Ovary (tissue), 10 donors: ENCODE measurements at places on chromosomes 7 and 10. TPM values are rescaled to one million over a fixed set of nuclear protein-coding genes. Genes with fewer than 3 reads are reported as not detected.

- H3K4me3 ChIP-seq: no peak overlapping the region
- H3K27me3 ChIP-seq: no peaks in the 10 kb centered on the region
- DNase-seq: no peak
- H3K27ac ChIP-seq: no peak overlapping the region
- peaks cover 1% of the 10 kb centered on the region for H3K4me1 ChIP-seq
Measured at GRCh38 chr7:27709137-27710075, 30.6 kb upstream of the TAX1BP1 start.

- H3K4me1 ChIP-seq: peaks cover 7% of the 10 kb centered on the region
- H3K4me3 ChIP-seq: no peak overlapping the region
- no peak overlapping the region for H3K27ac ChIP-seq
- no peak for DNase-seq
Measured at GRCh38 chr7:64945503-64946175, 42.6 kb downstream of the ZNF273 start.

- no peaks in the 10 kb centered on the region for H3K4me1 ChIP-seq
- no peak overlapping the region for H3K27ac ChIP-seq
- H3K4me3 ChIP-seq: no peak overlapping the region
- no peaks in the 10 kb centered on the region for H3K27me3 ChIP-seq
Measured at GRCh38 chr10:23912884-23913404, 296.0 kb upstream of the KIAA1217 start.

- H3K27me3 ChIP-seq: no peaks in the 10 kb centered on the region
- H3K27ac ChIP-seq: no peak overlapping the region
- no peaks in the 10 kb centered on the region for H3K4me1 ChIP-seq
Measured at GRCh38 chr7:20557116-20557515, 58.4 kb upstream of the ABCB5 start.

DNA sequence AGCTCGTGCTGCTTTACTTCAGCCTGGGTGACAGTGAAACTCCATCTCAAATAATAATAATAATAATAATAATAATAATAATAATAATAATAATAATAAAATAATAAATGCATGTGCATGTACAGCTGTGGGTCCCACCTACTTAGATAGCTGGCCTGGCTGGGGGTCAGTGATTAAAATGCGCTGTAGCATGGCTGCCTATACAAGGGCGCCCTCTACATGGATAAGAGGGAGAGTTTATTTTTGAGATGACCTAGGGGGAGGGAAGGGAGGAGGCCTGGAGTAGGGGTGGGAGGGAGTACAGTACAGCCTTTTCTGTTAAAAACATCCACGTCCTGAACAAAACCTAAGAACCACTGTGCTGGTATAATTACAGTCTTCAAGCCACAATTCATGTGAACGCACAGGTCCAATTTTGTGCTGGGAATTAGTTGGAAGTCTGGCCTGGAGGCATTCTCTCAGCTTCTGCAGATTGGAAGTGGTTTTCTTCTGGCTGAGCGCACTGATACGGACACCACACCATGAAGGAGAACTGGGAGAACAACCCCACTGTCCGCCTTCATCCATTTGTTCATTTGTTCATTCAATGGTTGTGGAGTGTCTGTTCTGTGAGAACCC, 146.5 kb downstream of the TMEM178B start:
- H3K4me3 ChIP-seq: no peak overlapping the region
- no peak overlapping the region for H3K27ac ChIP-seq
- no peaks in the 10 kb centered on the region for H3K36me3 ChIP-seq
- no peaks in the 10 kb centered on the region for H3K27me3 ChIP-seq
- no peaks in the 10 kb centered on the region for H3K4me1 ChIP-seq
- DNase-seq: no peak

- no peaks in the 10 kb centered on the region for H3K36me3 ChIP-seq
- H3K27ac ChIP-seq: no peak overlapping the region
- no peak for DNase-seq
- H3K4me1 ChIP-seq: no peaks in the 10 kb centered on the region
Measured at GRCh38 chr7:153245809-153246208, 486.3 kb downstream of the ACTR3B start.

GRCh38 chr7:7967886-7968543, 581 bp upstream of the GLCCI1 start:
- H3K4me1 ChIP-seq: no peaks in the 10 kb centered on the region
- H3K36me3 ChIP-seq: no peaks in the 10 kb centered on the region
- H3K27ac ChIP-seq: peak overlapping the region; percentile 27
- no peak for DNase-seq
- no peaks in the 10 kb centered on the region for H3K27me3 ChIP-seq
- peak overlapping the region; percentile 68 for H3K4me3 ChIP-seq

GRCh38 chr7:114901771-114902170, 20.1 kb upstream of the MDFIC start:
- no peaks in the 10 kb centered on the region for H3K4me1 ChIP-seq
- H3K4me3 ChIP-seq: no peak overlapping the region
- no peak overlapping the region for H3K27ac ChIP-seq
- no peaks in the 10 kb centered on the region for H3K27me3 ChIP-seq
- H3K36me3 ChIP-seq: no peaks in the 10 kb centered on the region
- no peak for DNase-seq

GRCh38 chr7:29988424-29989256, 961 bp downstream of the SCRN1 start:
- H3K4me1 ChIP-seq: peaks cover 9% of the 10 kb centered on the region
- peak; percentile 51 for DNase-seq
- H3K36me3 ChIP-seq: no peaks in the 10 kb centered on the region
- H3K27ac ChIP-seq: peak overlapping the region; percentile 86
- no peaks in the 10 kb centered on the region for H3K27me3 ChIP-seq

DNA sequence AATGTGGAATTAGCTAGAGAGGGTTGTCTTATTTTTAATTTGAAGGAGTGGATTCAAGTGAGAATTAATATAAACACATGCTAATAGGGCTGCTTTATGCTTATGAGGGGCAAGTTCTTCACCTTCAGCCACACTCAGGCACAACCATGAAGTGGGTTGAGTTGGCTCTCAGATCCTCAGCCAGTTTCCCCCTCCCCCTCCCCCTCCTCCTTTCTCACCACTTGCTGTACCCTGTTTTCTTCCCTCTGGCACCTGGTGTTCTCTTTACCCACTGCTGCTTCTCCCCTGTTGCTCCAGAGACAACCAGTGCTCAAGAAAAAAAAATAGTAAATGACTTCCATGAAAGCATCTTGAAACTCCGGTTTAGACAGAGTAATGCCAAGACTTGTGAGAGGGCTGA, 1083.3 kb downstream of the CNTNAP2 start:
- H3K4me1 ChIP-seq: no peaks in the 10 kb centered on the region
- no peak for DNase-seq
- H3K27me3 ChIP-seq: no peaks in the 10 kb centered on the region
- no peak overlapping the region for H3K4me3 ChIP-seq
- no peaks in the 10 kb centered on the region for H3K36me3 ChIP-seq
- no peak overlapping the region for H3K27ac ChIP-seq

- no peaks in the 10 kb centered on the region for H3K27me3 ChIP-seq
- no peak overlapping the region for H3K27ac ChIP-seq
- H3K4me3 ChIP-seq: no peak overlapping the region
Measured at GRCh38 chr7:154960063-154960790, 42.7 kb downstream of the PAXIP1 start.

- H3K27me3 ChIP-seq: no peaks in the 10 kb centered on the region
- no peaks in the 10 kb centered on the region for H3K36me3 ChIP-seq
- no peak overlapping the region for H3K27ac ChIP-seq
- H3K4me1 ChIP-seq: no peaks in the 10 kb centered on the region
- no peak for DNase-seq
- H3K4me3 ChIP-seq: no peak overlapping the region
Measured at GRCh38 chr7:90483251-90483650, 13.8 kb downstream of the PTTG1IP2 start.

GRCh38 chr7:142414135-142414534, 156.3 kb upstream of the PRSS58 start:
- no peaks in the 10 kb centered on the region for H3K36me3 ChIP-seq
- no peak overlapping the region for H3K27ac ChIP-seq
- no peaks in the 10 kb centered on the region for H3K4me1 ChIP-seq

GRCh38 chr10:71638064-71638821, 81.3 kb downstream of the C10orf105 start:
- no peaks in the 10 kb centered on the region for H3K36me3 ChIP-seq
- no peak overlapping the region for H3K4me3 ChIP-seq
- no peak for DNase-seq

DNA sequence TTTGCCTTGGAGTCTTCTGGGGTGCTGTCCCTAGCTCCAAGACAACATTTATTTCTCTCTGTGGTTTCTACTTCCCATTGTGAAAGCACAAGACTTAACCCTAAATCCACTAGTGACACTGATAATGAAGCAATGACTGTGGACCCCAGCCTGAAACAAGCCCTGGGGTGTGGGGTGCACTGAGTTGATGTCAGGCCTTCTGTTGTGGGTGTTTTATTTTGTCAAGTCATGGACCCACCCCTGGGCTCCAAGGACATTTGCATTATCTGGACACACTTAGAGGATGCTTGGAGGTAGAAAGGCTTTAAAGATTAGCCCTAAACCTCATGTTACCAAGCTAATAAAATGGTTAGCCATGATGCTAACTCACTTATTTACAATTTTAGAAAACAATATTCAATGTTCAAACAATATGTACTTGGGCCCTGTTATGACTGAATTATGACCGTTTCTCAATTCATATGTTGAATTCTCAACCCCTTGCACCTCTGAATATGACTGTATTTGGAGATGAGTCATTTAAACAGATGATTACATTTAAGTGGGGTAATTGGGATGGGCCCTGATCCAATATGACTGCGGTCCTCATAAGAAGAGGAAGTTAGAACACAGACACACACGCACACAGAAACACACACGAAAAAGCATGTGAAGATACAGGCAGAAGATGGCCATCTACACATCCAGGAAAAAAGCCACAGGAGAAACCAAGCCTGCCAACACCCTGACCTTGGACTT, 137.2 kb upstream of the IGFBP3 start:
- no peak overlapping the region for H3K27ac ChIP-seq
- DNase-seq: no peak
- no peak overlapping the region for H3K4me3 ChIP-seq
- H3K4me1 ChIP-seq: no peaks in the 10 kb centered on the region
- H3K36me3 ChIP-seq: no peaks in the 10 kb centered on the region

GRCh38 chr10:104937567-104937966, 296.5 kb downstream of the SORCS3 start:
- no peak overlapping the region for H3K4me3 ChIP-seq
- no peak overlapping the region for H3K27ac ChIP-seq
- no peaks in the 10 kb centered on the region for H3K27me3 ChIP-seq
- H3K36me3 ChIP-seq: no peaks in the 10 kb centered on the region
- DNase-seq: no peak
- no peaks in the 10 kb centered on the region for H3K4me1 ChIP-seq

The ZNF12 gene
- total RNA-seq: 17.0 TPM

The ACTR3C gene
- total RNA-seq: 5.1 TPM

The NPFFR1 gene
- 0.59 TPM for total RNA-seq

The BUD23 gene
- total RNA-seq: 51.3 TPM

The RTKN2 gene
- 0.22 TPM for total RNA-seq

The PLEKHS1 gene
- total RNA-seq: 2.1 TPM

The ADARB2 gene
- total RNA-seq: 0.28 TPM

The CALML3 gene
- total RNA-seq: not detected
